Renal cortex interstitium (tissue), 15 donors: ENCODE measurements at places on chromosomes 6 and 20.

DNA sequence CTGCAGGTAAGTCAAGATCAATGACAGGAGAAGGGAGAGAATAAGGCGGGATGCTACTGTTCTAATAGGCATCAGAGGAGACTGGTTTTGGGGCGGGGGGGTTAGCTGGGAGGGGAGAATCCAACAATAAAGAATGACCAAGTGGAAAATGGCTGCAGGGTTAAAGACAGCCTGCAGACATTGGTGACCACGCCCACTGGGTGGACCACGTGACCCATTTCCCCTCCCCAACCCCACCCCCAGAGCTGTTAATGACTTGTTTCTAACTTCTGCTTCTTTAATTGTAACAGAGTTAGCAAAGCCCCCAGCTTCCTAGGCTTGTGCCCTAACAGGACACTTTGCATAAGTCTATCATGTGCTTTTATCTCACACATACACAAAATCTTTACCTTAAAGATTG is 344.5 kb downstream of the KIF16B start:
- no peak for DNase-seq

- DNase-seq = no peak
These were observed 38.4 kb upstream of the SPTLC3 start for GRCh38 chr20:12970372-12970821.

DNA sequence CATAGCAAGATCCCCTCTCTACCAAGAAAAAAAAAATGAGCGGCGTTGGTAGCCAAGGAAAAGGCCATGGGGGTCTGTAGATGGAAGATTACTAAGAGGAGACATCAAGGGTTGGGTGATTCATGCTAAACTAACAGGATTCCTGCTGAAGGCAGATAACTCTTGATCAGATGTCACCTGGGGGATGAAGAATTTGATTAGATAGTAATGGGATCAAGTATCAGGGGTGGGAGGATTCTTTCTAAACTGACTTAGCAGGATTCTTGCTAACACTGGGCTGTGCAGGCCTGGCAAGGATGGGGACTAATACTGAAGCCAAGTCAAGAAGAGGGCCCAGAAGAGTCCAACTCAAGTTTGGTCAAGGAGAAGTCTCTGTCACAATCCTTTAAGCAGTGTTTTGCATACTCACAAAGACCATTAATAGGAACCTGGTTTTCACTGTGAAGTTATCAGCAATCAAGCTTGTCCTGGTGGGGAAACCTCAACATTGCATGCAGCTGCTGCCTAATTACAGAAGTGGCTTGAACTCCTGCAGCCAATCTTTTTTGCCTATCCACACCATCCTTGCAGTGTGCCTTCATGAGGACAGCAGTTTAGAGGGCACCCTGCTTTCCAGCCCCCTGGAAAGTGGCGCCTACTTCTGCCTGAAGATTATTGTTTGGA is 61.3 kb downstream of the ANKRD6 start:
- DNase-seq = no peak

DNA sequence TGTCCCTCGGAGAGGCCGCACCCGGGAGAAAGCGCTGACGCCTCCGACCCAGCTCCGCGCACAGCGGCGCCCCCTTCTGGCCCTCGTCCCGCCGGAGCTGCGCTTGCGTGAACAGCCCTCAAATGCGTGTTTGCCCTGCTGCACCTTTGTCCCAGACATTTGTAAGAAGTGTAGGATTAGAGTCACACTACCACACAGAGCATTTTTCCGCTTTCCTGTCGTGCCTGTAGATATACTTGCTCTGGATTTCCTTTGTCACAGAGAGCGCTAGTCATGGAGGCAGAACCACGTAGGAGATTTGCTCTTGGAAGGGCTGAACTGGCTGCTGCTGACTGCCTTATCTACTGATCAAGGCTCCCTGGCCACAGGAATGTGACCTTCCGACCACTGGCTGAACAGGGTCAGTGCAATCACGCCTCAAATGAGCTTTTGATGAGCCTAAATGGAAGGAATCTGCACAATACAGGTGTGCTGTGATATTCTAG is 62.3 kb downstream of the PAX1 start:
- peak; percentile 11 for DNase-seq
